ENCODE measurements at places on chromosomes 13 and 19.

DNA sequence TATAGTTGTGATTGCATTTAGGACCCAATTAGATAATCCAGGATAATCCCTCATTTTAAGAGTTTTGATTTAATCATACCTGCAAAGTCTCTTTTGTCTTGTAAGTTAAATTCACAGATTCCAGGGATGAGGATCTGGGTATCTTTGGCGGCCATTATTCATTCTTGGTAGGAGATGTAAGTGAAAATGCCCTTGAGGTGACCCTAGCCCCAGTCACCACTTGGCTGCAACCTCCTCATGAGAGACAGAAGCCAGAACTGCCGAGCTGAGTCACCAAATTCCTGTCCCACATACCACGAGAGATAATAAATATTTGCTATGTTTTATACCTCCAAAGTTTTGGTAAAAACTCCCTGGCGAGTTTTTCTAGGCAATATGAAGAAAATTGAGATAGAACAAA is 389.4 kb downstream of the RFC3 start:
- DNase-seq = no peak

- no peak for DNase-seq
Observed at GRCh38 chr19:54560881-54561385, 12.7 kb upstream of the LILRA2 start.

GRCh38 chr13:84730376-84730775 is 848.1 kb upstream of the SLITRK1 start:
- DNase-seq = no peak

DNA sequence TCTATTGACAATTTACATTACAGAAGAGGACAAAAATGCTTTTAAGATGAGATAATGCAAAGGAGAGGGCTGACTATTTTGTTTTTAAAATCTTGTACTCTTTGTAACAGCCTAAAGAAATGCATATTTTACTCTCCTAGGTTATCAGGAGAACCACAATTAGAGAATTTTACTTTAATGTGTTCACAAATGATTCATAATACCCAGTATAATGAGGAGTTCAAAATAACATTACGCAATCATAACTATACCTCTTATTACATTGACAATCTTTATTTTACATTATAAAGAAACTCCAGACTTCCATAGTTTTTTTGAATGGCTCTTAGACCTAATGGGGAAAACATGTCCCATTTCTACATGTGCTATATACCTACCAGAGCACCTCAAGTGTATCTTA is 1089.7 kb downstream of the PCDH17 start:
- no peak for DNase-seq

DNA sequence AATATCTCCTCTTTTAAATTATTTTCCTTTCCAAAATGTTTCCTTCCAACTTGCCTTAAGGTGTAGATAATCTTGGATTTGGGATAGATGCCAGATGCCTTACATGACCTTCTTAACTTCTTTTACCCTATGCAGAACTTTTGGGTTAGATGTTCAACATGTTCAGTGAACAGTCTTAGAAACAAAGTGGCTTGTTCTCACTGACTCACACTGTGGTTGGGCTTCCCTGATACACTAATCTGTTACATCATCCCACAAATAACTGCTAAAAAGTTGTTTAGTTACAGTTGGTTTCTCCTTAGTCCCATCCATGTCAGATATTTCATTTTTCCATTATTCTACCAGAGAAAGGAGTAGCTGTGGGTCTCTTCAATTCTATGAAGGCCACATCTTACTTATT is 2638.2 kb downstream of the PCDH9 start:
- no peak for DNase-seq

DNA sequence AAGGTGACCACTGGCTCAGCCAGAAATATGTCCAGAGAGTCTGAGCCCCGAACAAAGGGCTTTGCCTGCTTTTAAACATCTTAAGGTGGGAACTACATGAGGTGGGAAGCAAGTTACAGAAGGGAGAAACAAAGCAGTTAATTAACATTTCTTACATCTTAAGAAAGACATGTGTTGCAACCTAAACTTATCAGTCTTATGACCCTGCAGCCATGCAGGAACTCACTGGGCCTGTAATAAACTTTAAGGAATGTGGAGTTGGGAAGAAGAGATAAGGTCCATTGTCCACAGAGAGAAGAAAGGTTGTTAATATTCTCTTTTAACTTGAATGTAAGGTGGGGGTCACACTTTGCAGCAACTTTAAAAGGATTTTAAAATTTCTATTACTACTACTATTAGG is 46.8 kb upstream of the CYP2A7 start:
- no peak for DNase-seq

GRCh38 chr13:35817642-35818607 is 313.3 kb downstream of the DCLK1 start:
- no peak for DNase-seq

DNA sequence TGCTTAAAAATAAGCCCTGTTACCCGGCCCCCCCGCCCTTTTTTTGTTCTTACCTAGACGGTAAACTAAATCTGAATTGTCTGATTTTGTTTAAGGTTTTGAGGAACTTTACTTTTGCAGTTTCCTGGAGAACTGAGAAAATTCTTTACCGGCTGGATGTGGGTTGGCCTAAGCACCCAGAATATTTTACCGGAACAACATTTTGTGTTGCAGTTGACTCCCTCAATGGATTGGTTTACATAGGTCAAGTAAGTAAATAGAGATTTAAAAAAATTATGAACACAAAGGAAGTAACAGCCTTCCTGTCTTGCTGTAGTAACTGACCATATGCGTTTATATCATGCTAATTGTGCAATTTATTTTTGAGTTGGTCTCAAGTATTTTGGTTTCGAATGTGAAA is 785 bp downstream of the NHLRC3 start:
- DNase-seq = no peak

DNA sequence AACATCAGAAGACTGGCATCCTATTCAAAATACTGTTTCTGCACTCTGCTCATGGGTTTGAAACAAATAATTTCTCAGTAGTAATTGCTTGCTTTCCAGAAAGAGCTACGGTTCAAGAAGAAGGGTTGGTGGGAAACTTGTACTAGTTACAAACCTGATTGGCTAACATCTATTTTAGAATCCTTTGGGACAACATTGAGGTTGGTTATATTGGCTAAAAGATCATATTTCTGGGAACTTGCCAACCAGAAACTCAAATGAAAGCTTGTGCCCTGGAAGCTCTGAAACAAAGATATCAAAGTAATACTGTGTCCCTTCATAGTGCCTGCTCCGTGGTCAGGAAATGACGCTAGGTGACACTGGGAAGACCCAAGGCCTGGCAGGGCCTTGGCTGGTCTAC is 141.7 kb downstream of the LACC1 start:
- no peak for DNase-seq
